ENCODE measurements at places on chromosomes 5 and 9. TPM values are rescaled to one million over a fixed set of nuclear protein-coding genes. Genes with fewer than 3 reads are reported as not detected.

Gene OR13C9
- 0.09 TPM for total RNA-seq

Gene GOLGA2
- total RNA-seq, result 91.9 TPM

GRCh38 chr5:76046741-76047140, 36.4 kb upstream of the SV2C start:
- no peak for DNase-seq

Gene ARAP3
- 6.8 TPM for total RNA-seq

Gene FLT4
- 6.6 TPM for total RNA-seq

- DNase-seq, result no peak
Measured at GRCh38 chr5:107067395-107067794, 603.3 kb downstream of the EFNA5 start.

DNA sequence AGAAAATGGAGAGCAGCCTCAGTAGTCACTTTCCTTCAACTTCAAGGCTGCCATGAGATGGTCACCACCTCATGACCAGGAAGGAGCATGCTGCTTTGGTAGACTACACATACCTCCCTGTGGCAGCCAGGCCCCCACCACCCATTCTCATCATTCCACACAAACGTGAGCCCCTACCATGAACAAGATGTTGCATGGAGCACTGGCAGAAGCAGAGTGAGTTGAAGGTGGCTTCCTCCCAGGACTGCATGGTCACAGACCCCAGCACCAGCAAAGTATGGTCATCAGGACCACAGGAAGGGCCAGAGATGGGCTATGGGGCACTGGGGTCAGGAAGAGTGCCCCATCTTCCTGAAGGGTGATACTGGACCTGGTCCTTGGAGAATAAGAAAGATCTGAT, 65.5 kb upstream of the FOXE1 start:
- DNase-seq, result no peak

DNA sequence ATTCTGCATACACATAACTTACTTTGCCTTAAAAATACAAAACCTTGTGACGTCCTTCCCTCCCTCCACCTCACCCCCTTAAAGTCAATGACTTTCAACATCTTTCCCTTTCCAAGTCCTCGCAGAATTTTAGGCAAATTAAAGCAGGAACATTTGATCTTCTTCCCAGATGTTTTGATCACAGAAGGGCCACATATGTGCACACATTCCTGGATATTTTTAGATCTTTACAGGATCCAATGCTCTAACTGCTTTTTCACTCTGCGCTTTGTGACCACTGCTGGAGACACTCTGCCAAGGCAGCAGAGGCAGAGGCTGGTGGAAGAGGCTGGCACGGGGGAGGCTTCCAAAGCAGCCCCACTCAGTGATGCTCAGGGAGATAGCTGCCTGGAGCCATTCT, 130.7 kb downstream of the SEC61B start:
- DNase-seq, result peak; percentile 73

DNA sequence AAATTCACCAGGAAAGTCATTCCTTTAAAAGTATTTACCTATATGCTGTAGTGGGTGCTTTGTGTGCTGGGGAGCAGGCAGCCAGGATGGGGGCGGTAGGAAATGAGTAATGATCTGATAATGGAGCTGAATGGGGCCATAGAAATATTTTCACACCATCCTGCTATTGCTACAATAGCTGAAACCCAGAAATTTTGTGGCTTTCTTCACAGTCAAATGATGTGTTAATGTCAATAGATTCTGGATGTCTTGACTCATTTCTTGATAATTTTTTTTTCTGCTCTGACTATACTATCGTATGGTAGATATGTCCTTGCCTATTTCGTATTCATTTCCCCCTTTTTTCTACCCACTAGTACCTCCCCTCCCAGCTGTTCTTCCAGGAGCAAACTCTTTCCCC, 59.5 kb downstream of the RORB start:
- no peak for DNase-seq

DNA sequence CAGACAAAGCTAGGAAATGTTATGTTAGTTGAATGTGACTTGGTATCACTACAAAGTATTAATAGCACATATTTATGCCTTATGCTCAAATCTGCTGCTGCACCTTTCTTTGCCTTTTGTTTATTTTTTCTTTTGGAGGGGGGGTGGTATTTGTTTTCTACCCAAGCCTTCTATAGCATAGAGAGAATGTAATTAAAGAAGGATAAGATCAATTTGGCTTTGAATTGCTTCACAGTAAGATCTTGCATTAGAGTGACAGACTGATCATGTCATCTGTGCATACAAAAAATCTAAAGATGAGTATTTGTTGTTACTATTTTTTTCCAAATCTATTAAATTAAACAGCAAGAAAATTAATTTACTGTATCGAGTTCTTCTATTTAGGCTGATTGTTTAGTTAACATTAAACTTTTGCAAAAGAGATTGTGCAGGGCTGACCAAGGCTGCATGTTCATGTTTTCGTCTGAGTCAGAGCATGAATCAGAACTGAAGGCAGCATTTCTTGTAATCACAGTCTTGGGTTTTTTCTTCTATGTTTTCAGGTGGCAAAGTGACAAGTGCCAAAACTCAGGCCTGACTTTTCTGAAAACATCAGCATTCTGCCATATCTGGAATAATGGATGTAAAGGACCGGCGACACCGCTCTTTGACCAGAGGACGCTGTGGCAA, 1007.1 kb upstream of the WWC1 start:
- no peak for DNase-seq

Gene ODF2
- total RNA-seq, result 23.5 TPM

GRCh38 chr9:78713614-78714405, 416.9 kb downstream of the PSAT1 start:
- DNase-seq, result no peak

Gene CCDC180
- total RNA-seq, result 7.4 TPM

DNA sequence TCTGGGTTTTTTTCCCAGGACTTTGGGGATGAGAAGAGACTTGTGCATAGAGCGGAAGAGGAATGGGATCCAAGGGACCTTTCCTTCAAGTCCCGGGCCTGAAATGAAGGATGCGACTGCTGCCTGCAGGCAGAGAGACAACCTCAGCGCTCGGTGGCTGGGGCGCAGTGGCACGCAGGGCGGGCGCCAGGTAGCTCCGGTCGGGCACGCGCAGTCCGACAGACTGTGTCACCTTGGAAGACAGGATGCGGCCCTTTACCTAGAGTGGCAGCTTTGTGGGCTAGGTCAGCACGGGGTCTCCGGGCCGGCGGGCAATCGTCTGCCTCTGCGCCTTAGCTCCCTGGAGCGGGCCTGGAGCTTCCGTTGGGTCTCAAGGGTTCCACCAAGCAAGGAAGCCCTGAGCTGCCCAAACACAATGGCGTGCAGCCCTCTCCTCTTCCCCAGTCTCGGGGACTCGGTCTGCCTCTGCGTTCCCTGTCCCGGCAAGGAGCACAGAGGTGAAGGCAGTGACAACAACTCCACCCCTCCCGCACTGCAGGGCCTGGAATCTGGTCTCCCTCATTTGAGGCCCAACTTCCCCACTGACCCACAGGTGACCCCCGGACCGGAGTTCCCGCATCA, 6.0 kb downstream of the BARX1 start:
- no peak for DNase-seq

DNA sequence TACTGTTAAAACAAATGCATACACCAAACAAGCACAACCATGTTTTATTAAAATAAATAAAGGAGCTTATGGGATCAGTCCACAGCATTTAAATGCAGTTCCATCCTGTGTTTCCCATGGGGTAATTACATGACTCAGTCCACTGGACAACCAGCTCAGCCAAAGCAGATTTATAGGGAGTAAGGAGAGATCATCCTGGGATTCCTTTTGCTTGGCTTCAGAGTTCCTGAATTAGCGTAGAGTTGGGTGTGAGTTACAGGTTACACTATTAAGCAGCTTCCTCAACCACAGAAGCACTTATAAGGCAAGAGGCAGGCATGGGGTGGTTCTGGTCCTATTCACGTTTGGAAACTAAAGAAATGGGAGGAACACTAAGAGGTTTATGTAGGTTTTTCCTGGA, 381.1 kb upstream of the ACTBL2 start:
- DNase-seq, result no peak

DNA sequence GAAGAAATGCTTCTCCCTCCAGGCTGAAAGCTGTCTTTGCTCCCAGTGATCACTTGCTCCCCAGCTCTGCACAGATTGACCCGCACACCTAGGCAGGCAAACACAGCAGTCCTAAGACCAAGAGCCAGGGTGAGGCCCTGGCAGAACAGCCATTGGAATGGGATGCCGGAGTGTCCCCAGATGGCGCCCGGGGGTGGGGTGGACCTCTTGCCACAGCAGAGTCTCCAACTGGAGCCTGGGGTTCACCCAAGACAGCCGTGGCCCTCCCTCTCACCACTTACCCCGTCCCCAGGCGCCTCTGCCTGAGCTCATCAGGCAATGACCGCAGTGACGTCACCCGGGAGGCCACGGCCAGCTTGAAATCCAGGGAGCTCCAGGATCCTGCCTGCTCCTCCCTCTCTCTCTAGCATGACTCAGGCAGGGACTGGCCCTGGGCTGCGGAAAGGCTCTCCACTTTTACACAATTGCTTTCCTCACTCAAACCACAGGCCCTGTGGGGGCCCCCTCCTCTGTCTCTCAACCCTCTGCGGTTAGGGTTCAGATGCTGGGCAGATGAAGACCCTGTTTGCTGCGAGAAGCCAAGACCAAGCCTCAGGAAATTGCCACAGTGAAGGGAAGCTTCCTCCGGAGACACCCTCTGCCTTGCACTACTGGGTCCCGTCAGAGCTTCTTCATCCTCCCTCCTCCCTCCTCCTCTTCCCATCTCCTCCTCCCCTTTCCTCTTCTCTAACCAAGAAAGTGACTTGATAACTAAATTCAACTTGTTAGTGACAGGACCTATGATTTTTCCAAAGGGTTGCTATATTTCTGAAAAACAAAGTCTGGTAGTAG, 24.3 kb upstream of the PTGES start:
- DNase-seq, result peak; percentile 98

- no peak for DNase-seq
Measured at GRCh38 chr5:10459080-10460055, 17.7 kb downstream of the ROPN1L start.

Gene PCDHB8
- total RNA-seq, result 0.80 TPM

GRCh38 chr5:133527311-133527710, 85.0 kb downstream of the FSTL4 start:
- DNase-seq, result peak; percentile 88

Gene TEX10
- 21.6 TPM for total RNA-seq

GRCh38 chr9:129702589-129703520, 37.4 kb downstream of the PRRX2 start:
- DNase-seq, result peak; percentile 68

DNA sequence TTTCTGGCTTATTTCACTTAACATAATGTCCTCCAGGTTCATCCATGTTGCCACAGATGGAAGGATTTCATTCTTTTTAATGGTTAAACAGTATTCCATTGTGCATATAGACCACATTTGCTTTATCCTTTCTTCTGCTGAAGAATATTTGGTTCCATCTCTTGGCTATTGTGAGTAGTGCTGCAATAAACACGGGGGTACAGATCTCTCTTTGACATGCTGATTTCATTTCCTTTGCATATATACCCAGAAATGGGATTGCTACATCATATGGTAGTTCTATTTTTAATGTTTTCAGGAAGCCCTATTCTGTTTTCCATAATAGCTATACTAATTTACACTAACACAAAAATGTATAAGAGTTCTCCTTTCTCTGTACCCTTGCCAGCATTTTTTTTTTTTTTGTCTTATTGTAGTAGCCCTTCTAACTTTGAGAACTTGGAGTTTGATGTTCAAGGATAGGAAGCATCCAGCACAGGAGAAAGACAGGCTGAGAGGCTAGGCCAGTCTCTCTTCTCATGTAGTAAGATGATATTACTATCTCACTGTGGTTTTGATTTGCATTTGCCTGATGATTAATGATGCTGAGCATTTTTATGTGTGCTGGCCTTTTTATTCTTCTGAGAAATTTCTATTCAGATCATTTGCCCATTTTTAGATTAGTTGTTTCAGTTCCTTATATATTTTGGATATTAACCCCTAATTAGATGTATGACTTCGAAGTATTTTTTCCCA, 592.2 kb upstream of the ZNF608 start:
- no peak for DNase-seq

DNA sequence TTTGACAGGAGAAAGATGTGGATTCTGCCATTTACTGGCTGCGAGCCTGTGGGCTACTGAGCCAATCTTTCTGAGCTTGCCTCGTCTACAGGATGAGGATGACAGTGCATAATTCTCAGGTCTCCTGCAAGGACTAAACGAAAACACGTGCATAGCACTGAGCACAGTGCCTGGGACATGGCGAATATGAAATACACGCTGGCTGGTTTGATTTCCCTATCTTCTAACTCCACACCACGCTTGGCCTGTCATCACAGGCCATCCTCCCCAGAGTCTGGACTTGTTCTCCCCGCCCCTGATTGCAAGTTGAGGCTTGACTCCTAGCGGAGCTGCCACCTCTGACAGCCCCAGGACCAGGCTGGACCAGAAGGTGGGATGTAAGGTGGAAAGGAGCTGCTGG, 37.9 kb downstream of the ARPC5L start:
- no peak for DNase-seq

Gene OR1J1
- not detected for total RNA-seq

Gene RGS7BP
- 5.3 TPM for total RNA-seq

- DNase-seq, result no peak
Measured at GRCh38 chr5:110802998-110803397, 64.2 kb downstream of the SLC25A46 start.

Gene ZCCHC10
- 11.6 TPM for total RNA-seq

- DNase-seq, result no peak
Measured at GRCh38 chr9:111659691-111660090, 1.7 kb upstream of the GNG10 start.

- no peak for DNase-seq
Measured at GRCh38 chr9:108671176-108671575, 184.6 kb downstream of the ACTL7B start.

DNA sequence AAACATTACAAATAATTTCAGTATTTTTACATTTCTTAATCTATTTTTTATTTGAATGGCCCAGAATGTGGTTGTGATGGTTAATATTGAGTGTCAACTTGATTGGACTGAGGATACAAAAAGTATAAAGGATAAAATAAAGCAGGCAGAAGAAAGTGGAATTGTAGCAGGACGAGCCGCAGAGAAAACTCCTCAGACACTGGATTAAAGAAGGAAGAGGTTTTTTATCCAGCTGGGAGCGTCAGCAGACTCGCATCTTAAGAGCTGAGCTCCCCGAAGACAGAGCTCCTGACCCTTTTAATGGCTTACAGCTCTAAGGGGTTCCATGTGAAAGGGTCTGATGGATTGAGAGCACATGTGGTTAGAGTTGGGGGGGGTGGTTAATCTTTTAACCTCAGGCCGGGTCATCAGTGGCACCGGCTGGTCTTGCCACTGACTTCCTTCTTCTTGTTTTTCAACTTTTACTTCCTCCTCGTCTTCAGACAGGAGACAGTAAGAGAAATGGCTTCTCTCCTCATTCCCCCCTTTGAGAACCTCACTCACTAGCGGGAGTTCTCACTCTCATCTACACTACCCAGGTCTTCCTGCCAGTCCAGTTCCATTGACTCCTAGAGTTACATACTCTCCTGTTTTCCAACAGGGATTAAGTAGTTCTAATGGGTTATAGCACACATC, 80.0 kb downstream of the TMEM161B start:
- no peak for DNase-seq

All from muscle of leg (tissue), 16 donors.